D721Med (cell line): ENCODE measurements at places on chromosomes 3 and 15.

- DNase-seq, result no peak
These were observed 26.8 kb upstream of the ALCAM start for GRCh38 chr3:105339946-105340345.

DNA sequence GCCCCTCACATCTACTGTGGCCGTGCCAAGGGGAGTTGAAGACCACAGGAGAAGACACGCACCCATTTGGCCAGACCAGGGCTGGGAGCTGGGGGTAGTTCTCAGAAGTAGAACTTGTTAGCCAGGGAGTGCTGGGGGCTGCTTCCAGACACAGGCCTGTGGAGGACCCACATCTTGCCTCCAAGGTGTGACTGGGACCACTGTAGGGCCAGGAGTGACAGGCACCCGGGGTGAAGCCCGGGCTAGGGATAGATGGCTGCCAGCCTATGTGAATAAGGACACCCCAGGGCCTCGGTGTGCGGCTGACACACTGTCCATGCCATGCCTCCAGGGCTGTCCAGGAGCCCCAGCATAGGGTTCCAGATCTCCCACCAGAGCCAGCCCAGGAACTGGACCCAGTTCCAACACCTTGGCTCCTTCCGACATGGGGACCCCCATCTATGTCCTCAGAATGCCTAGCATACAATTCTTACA lies 1.8 kb downstream of the ANPEP start:
- DNase-seq, result no peak

- no peak for DNase-seq
These were observed 389.3 kb downstream of the IL20RB start for GRCh38 chr3:137347132-137347531.

DNA sequence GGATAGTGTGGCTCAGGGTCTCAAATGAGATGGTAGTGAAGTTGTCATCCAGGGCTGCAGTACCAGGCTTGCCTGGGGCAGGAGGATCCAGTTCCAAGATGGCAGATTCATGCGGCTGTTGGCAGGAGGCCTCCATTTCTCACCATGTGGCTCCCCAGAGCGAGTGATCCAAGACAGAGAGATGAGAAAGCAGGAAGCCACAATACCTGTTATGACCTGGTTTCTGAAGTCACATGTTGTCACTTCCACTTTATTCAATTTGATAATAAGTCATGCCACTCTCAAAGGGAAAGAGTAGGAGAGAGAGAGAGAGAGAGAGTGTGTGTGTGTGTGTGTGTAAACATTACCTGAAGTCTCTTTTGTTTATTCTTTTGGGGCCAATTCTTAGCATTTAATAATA lies 30.1 kb downstream of the TMOD2 start:
- DNase-seq, result no peak

DNA sequence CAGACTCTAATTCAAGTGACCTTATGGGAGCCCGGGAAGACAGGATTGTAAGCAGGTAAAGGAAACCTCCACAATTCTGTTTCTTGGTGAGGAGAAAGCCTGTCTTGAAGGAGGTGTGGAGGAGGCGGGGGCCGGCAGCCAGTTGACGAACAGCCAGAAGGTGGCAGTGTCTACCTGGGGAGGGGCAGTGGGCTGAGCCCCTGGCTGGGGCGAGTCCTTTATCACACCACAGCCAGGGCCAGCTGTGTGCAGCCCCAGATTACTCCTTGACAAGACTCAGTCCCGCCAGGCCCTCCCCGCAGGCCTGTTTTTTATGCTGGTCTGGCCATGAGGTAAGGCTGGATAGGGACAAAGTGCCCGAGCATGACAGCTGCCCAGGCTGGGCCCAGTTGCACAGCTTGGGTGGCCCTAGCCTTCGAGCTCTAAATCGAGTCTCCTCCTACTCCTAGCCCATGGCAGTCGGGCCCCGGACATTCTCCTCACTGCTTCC lies 40.9 kb upstream of the IDH2 start:
- peak; percentile 80 for DNase-seq

DNA sequence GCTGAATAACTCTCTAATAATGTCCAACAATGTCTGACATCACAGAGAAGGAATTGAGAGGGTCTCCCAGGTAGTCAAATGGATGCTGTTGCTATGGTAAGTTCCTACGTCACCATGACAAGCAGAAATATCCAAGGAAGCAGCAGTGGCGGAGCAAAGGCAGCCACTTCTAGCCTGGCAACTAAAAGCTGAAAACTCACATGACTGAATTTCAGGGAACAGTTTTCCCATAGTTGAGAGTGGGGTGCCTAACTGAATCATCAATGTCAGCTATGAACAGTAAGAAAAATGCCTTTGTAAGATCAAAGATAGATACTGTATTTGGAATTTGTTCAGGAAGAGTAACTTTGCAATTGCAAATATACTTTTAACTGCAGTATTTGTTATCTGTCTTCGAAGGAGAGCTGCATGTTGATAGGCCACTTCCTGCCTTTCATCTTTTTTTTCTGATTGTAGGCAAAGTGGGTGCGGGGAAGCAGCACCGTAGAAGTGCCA lies 161.7 kb downstream of the BBX start:
- DNase-seq, result no peak

DNA sequence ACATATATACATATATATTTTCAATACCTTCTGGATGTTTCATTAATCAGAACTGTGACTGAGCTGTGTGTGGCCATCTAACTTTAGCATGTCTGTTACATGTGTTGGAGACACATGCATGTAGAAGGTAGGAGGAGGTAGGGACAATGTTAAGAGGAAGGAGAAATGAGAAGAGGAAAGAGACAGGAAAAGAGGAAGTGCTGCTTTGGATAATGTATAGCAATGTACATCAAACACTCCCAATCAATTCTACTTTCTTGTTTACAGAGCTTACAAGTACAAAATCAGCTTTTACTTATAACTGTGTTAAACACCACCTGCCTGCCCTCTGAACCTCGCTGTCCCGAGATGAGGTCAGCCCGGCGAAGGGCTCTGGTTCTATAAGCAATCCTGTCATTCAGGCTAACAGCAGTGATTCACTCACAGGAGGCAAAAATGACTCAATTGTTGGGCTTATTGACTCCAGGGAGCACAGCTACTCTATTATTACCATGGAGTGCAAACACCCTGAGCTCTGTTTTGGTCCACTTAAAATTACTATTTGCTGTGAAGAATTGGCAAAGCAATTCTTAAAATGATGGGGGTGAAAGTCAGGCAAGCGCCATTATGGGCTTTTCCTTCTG lies 188.9 kb downstream of the MEIS2 start:
- DNase-seq, result no peak

- no peak for DNase-seq
These were observed 56.2 kb downstream of the GABRG3 start for GRCh38 chr15:27027229-27027628.

DNA sequence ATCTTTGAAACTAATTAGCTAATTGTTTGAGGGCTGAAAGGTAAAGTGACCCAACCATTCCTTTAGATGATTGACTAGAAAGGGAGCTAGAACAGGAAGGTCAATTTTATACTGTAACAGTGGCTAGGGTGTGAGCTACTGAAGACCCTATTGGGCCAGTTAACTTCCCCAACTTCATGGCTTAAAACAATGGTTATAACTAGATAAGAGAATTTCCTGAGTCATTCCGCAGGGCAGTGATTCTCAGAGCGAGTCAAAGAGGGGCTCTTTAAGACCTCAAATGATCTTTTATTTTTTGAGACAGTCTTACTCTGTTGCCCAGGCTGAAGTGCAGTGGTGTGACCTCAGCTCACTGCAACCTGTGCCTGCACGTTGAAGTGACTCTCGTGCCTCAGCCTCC lies 33.7 kb upstream of the TTBK2 start:
- no peak for DNase-seq

DNA sequence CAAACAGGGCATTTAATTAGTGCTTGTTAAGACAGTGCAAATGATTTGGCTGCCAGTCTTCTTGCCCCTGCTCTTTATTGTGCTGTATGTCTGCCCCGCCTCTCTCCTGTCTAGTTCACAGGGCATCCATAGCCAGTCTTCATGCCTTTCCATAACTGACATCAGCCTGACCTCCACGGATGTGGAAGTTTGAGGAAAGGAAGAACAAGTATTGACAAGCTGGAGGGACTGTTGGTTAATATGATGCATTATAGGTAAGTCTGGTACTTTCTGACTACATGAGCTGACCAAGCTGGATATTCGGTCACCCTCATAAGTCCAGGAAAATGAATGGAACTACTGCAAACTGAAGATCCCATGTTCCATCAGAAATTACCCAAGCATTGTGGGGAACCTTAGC lies 325.9 kb downstream of the TIGIT start:
- no peak for DNase-seq

GRCh38 chr3:28326458-28326926 lies 22.0 kb upstream of the ZCWPW2 start:
- DNase-seq, result no peak

- DNase-seq, result no peak
These were observed 6.8 kb upstream of the AMOTL2 start for GRCh38 chr3:134381076-134381475.

DNA sequence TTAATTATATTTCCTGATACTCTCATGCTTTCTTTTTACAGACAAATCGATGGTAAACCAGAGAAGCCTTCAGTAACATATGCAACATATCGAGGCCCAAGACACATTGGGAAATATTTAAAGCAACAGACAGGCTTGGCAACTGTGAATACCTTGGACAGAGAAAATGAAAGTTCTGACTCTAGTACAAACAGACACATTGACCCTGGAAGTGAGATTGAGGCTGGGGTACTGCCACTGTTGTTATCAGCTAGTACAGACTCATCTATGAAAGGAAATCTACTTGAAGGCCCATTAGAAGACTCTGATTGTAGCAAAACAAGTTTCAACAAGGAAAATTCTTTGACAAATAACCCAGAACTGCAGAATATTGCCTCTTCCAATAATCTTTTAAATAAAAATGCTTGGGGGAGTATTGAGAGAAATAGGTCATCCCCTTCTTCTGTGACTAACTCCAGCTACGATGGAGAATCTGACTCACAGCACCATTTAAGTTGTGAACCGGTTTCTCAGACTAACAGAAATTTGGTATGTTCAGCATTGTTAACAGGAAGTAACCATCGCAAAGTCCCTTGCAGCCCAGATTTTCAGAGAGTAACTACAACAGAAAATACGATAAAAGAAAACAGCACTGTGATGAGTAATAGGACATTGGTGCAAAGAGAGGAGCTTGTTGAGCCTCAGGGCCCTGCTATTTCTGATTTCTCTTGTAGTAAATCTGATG lies 50.2 kb downstream of the CRYBG3 start:
- DNase-seq, result no peak

GRCh38 chr3:50318163-50318562 lies 4.4 kb downstream of the HYAL2 start:
- no peak for DNase-seq

DNA sequence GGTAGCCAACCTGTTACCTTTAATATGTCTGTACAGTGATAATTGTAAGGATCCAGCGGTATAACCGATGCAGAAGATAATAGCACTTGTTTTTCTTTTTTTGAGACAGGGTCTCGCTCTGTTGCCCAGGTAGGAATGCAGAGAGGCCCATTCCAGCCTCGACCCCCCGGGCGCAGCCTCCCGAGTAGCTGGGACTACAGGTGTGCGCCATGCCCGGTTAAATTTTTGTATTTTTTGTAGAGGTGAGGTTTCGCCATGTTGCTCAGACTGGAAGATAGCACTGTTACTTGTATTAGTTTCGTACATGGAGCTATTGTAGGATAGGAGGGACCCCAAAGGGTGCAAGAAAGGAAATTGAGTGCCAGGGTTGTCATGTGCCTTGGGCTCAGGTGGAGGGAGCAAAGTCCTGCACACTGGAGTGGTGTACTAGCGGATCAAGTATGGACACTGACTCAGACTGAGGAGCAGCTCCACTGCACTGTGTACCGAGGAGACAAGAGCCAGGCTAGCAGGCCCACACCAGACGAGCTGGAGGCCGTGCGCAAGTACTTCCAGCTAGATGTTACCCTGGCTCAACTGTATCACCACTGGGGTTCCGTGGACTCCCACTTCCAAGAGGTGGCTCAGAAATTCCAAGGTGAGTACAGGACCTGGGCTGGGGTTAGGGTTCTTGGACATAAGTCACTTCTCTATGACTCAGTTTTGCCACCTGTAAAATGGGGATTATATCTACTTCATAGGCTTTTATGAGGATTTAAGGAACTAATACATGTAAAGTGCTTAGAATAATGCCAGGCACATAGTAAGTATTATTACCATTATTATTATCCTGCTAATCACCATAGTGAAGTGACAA lies 1.0 kb downstream of the OGG1 start:
- no peak for DNase-seq

DNA sequence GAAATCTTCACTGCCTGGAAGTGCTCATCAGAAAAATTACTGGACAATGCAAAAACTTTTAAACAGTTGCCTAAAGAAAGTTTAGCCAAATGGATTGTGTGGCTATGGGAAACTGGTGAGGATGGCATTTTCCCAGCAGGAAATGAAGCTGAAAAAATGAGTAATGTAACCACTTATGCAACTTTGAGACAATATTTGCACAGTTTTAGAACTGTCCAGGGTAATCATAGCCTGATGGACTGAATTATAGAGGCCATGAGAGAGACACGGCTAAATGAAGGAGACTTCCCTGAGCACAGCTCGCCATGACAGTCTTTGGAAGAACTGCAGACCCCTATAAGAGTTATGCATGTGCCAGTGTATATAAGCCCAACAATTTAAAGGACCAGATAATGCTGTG lies 881.5 kb downstream of the VGLL3 start:
- no peak for DNase-seq

- no peak for DNase-seq
These were observed 59.1 kb upstream of the CTNNB1 start for GRCh38 chr3:41140242-41140641.

GRCh38 chr3:21718161-21718765 lies 32.7 kb downstream of the ZNF385D start:
- DNase-seq, result no peak

GRCh38 chr3:176431991-176432390 lies 765.3 kb downstream of the TBL1XR1 start:
- no peak for DNase-seq

DNA sequence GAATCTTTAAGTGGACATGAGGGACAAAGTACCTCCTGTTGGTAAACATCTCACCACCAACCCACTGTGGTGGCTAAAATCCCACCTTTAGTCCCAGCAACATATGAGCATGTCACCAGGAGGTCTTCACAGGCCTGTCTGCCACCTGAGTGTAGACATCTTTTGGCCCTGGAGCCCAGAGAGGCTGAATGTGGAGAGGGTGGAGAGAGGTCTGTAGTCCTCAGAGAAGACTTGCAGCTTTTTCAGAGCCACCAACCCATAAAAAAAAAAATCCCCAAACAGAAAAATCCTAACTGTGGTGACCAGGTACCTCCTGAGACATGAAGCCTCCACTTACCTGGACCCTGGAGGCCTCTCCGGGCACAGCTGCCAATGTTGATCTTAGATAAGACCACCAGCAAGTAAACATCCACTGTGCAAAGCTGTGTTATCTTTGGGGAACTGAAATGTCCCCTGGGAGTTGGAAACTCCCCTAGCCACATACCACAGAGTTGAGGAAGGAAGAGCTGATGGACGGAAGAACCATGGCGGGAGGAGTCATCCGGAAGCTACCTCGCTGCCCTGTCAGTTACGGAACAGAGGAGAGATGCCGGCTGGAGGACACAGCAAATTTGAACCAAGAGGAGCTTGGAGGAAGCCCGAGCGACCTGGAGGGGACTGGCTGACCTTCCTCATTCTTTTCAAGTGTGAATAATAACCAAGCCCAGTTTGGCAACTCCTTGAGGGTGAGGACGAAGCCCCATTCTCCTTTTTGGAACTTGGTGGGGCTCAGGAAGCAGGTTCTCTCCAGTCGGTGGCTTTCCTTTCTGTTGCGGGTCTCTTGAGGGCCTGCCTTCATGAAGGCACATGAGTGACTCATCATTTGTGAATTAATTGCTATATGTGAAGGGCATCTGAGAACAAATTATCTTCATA lies at the start of gene GHRL:
Gene GHRL (minus strand): TSS at position 443 of the 915 bp plus-strand sequence. CDS start 2,767 bp downstream, outside the sequence.
- no peak for DNase-seq
